ENCODE measurements at places on chromosomes 5 and 9.
A peak's percentile ranks its signal among the peaks of the same experiment; 100 is the strongest.

DNA sequence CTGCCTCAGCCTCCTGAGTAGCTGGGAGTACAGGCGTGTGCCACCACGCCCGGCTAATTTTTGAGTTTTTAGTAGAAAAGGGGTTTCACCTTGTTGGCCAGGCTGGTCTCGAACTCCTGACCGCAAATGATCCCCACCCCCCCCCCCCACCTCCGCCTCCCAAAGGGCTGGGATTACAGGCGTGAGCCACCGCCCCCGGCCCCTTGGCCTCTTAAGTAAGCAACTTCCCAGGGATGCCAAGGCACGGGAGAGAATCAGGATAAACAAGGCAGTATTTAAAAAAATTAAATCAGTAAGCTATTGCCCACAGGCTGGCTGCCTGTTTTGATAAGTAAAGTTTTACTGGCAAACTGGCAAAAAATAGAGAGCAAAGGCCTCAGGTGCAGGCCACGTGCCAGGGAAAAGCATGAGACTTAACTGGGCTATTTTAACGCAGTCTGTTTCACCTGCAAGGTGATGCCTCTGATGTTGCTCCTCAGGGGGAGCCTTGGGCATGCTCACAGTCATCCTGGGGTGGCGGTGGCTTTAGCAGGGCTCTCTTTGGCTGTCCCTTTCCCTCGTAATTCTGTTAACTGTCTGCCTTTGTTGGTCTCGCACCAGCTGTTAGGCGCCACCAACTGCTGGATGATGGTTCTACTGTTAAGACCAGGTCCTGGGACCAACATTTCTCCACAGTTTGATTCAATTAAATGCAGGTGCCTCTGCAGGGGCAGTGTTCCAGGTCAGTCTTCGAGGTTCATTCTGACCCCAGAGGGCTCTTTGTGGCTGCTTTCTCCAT, 19.4 kb upstream of the RNF130 start:
- no peak for DNase-seq

DNA sequence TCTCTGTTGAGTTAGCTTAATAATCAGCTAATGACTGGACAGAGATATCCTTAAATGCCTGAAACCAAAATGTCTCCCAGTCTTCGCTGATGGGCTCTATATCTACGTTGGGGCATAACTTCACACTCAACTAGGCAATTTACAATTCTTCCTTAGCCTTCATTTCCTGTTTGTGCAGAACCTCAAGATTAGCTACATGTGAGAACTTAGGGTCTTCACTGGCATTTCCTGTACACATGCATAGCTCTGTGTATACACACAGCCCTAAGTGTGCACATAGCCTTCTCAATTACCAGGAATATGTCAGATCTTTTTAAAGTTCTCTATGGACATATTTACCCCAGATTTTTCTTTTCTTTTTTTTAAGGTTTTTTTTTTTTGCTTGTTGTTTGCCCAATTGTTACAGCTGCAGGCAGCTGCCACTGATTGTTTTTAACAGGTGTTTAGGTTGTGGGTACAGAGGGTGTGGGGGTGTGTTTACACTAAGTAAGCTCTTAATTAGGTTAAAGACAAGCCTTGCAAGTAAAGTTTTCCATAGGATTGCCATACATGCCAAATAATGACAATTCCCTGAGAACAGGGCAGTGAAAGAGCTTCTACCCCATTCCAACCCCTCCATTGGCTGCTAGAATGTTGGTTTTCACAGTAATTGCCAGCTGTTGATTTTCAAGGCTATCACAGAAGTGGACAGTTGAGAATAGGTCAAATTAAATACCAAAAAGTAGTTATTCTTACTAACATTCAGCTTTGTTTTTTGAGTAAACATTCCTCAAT, 441.0 kb downstream of the TLE4 start:
- no peak for DNase-seq

GRCh38 chr5:159850160-159850559, 66.1 kb upstream of the ADRA1B start:
- DNase-seq, result no peak

GRCh38 chr9:38229104-38229500, 160.1 kb upstream of the SHB start:
- DNase-seq, result no peak

GRCh38 chr9:136616948-136617695, 45.6 kb upstream of the EGFL7 start:
- no peak for DNase-seq

- no peak for DNase-seq
Observed at GRCh38 chr9:97966493-97966892, 16.6 kb upstream of the ANP32B start.

DNA sequence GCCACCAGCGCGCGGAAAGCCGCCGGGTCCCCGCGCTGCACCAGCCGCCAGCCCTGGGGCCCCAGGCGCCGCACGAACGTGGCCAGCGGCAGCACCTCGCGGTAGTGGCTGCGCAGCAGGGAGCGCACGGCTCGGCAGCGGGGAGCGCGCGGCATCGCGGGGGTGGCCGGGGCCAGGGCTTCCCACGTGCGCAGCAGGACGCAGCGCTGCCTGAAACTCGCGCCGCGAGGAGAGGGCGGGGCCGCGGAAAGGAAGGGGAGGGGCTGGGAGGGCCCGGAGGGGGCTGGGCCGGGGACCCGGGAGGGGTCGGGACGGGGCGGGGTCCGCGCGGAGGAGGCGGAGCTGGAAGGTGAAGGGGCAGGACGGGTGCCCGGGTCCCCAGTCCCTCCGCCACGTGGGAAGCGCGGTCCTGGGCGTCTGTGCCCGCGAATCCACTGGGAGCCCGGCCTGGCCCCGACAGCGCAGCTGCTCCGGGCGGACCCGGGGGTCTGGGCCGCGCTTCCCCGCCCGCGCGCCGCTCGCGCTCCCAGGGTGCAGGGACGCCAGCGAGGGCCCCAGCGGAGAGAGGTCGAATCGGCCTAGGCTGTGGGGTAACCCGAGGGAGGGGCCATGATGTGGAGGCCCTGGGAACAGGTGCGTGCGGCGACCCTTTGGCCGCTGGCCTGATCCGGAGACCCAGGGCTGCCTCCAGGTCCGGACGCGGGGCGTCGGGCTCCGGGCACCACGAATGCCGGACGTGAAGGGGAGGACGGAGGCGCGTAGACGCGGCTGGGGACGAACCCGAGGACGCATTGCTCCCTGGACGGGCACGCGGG, at the start of gene TERT:
Gene TERT (minus strand): TSS at position 234 of the 815 bp plus-strand sequence. CDS start 79 bp downstream, at position 155.
- DNase-seq, result peak; percentile 55

DNA sequence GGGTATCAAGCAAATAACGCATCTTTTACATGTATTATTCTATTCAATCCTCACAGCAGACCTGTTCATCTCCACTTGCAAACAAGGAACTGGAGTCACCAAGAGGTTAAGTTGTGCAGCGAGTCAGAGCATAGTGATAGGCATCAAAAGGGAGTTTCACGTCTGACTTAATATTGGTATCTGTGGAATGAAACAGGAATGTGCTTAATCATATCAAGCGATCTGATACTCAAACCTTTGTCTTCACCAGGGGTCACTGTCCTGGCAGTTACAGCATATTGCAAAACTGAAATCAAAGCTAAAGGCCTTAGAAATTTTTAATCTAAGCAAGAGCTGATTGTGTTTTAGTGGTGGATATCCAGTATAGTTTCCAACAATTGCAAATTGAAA, 271.6 kb downstream of the PLK2 start:
- DNase-seq, result no peak

All from activated CD8-positive, alpha-beta memory T cell treated with anti-CD3 and anti-CD28 coated beads for 1 hour (primary cell).